ENCODE measurements at places on chromosomes 4 and X.

DNA sequence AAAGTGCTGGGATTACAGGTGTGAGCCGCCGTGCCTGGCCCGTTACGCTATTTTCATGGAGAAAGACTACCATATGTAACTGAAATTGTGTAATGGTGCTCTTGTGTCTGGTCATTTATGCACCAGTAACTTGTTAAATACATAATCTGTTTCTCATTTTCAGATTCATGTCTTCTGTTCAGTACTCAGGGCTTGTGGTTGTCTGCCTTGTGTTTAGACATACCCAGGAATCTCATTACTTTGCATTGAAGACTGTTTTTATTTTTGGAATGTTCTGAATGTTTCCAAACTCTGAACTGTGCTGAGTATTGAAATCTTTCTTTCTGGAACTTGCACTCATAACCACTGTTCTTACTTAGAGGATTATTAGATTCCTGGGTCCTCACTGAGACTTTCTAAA, 52.8 kb downstream of the PDLIM5 start:
- DNase-seq, result no peak

- no peak for DNase-seq
These were observed 10.2 kb upstream of the CLDN24 start for GRCh38 chr4:183332447-183332846.

DNA sequence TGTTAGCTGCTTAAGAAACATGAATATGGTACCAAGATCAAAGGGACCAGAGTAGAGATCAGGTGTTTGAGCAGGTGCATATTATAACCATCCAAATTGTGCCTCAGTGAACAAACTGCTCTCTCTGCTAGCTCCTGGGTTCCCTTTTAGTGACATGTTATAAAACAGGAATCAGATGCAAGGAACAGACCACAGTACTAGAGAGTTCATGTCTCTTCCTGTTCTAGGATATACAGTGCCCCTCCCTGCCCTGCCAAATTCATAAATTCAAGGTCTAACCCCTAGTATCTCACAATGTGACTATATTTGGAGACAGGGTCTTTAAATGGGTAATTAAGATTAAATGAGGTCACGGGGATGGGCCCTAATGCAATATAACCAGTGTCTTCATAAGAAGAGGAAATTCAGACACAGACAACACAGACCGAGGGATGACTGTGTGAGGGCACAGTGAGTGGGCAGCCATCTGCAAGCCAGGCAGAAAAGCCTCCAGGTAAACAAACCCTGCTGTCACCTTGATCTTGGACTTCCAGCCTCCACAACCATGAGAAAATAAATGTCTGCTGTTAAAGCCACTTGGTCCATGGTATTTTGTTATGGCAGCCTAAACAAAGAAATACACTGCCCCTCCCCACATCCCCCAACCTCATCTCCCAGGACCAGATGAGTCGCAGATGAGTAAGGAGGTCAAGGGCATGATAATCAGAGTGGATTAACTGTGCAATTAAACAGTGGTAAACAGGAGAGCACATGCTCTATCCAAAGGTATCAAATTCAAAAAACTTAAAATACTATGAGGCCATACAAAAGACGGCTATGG, 82.5 kb downstream of the RBM47 start:
- no peak for DNase-seq

- DNase-seq, result no peak
These were observed 142.5 kb downstream of the CXXC4 start for GRCh38 chr4:104352211-104352610.

- DNase-seq, result no peak
These were observed 22.1 kb downstream of the EPGN start for GRCh38 chr4:74330295-74330750.

GRCh38 chr4:153268295-153268694, 64.1 kb downstream of the TRIM2 start:
- no peak for DNase-seq

- no peak for DNase-seq
These were observed 25.3 kb downstream of the STARD8 start for GRCh38 chrX:68672581-68673318.

- no peak for DNase-seq
These were observed 290.5 kb downstream of the RAB28 start for GRCh38 chr4:13193662-13194061.

DNA sequence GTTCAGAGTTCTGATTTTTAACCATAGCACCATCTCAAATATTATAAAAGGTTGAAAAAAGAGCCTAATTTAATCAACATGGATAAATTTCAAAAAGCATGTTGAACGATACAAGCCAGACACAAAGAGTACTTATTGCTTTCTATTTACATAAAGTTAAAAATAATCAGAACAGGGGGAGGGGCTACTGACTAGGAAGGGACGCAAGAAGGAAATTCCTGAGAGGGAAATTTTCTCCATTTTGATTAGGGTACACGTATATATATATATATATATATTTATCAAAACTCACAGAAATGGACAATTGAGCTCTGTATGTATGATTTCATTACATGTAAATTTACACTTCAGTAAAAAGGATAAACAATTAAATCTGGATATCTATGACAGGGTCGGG, 482 bp upstream of the MBTPS2 start:
- no peak for DNase-seq

DNA sequence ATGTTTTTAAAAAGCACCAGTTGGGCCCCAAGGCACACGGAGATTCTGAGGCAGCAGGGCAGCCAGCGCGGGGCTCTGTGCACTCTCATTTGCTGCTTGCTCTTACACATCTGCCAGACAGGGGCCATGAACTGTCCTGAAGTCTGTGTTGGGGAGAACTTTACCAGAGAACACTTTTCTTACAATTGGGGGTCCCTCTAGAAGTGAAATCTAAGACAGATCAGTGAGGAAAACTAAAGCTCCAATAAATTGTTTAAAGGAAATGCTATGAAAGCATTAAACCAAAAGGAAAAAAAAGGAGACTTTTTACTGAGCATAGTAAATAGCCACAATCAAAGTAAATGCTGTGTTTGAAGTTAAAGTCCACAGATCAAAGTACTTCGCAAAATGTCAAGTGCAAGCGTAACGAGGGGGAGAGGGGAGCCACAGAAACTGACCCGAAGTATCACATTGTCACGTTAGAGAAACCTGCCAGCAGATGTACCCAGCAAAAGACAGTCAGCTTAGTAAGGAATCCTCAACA, 37.8 kb downstream of the SORBS2 start:
- DNase-seq, result no peak

GRCh38 chr4:187090401-187090800, 366.7 kb upstream of the FAT1 start:
- no peak for DNase-seq

All from effector memory CD4-positive, alpha-beta T cell (primary cell).